Activated naive CD4-positive, alpha-beta T cell treated with anti-CD3 and anti-CD28 coated beads, Interleukin-2, amount 10 ng/mL, durations not matched to agents 5 hours and 36 hours (primary cell): ENCODE measurements at places on chromosomes 6 and 20. TPM values are rescaled to one million over a fixed set of nuclear protein-coding genes. Genes with fewer than 3 reads are reported as not detected.

The SLC17A3 gene
- not detected for total RNA-seq

The MCCD1 gene
- not detected for total RNA-seq

The LAMA4 gene
- total RNA-seq: not detected

The ZSWIM3 gene
- 5.6 TPM for total RNA-seq

The PRSS35 gene
- not detected for total RNA-seq

The SOX18 gene
- 0.31 TPM for total RNA-seq

The AURKA gene
- 44.5 TPM for total RNA-seq

The TNFAIP3 gene
- total RNA-seq: 56.4 TPM

The POLR1C gene
- total RNA-seq: 36.2 TPM

The ERVFRD-1 gene
- total RNA-seq: not detected

The SCGN gene
- total RNA-seq: not detected

The YWHAB gene
- 270 TPM for total RNA-seq

The METTL24 gene
- total RNA-seq: not detected

The TCF21 gene
- total RNA-seq: not detected

The TCP1 gene
- 157 TPM for total RNA-seq

The RAD21L1 gene
- total RNA-seq: not detected

The PLCB1 gene
- 0.38 TPM for total RNA-seq

The GDAP1L1 gene
- total RNA-seq: not detected

The SRSF12 gene
- not detected for total RNA-seq

The RIPPLY2 gene
- total RNA-seq: not detected

The WFDC11 gene
- not detected for total RNA-seq

The LCA5 gene
- total RNA-seq: 0.15 TPM

The LSM2 gene
- 75.6 TPM for total RNA-seq

The GPR63 gene
- total RNA-seq: 2.2 TPM

The TPBG gene
- not detected for total RNA-seq

The TGM3 gene
- not detected for total RNA-seq

The ZHX3 gene
- 10.7 TPM for total RNA-seq

The DACT2 gene
- total RNA-seq: not detected

The SLC22A16 gene
- total RNA-seq: not detected

The KIAA0408 gene
- total RNA-seq: 3.4 TPM

The TSBP1 gene
- not detected for total RNA-seq

The STX11 gene
- total RNA-seq: 9.5 TPM

The BEND3 gene
- 2.1 TPM for total RNA-seq

The PROCR gene
- 0.30 TPM for total RNA-seq

The SLC44A4 gene
- not detected for total RNA-seq

The CYP39A1 gene
- total RNA-seq: not detected

The SLC52A3 gene
- not detected for total RNA-seq

The HLA-DPA1 gene
- 30.4 TPM for total RNA-seq

The RARS2 gene
- 26.7 TPM for total RNA-seq

The ZNF311 gene
- total RNA-seq: 0.50 TPM

The PHACTR3 gene
- not detected for total RNA-seq
